ENCODE measurements at places on chromosomes 5 and 9.

DNA sequence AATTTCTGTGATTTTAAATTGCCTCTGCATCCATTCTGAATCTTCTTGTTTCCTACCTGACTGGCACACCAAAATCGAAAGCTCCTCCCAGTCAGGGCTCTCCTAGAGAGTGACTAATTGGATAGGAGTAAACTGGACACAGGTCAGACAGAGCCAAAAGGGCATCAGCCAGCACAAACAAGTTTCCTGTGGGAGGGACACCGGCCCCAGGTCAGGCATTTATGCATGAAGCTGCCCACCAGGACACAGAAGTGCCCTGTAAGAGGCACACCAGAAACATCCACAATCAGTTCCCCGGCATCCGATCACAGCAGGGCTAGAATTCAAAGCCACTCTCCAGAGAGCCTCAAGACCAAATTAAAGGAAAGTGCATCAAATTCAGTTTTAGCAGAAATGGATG is 78.4 kb downstream of the SFXN1 start:
- H3K4me3 ChIP-seq: no peak overlapping the region
- H3K4me1 ChIP-seq: no peaks in the 10 kb centered on the region
- no peak for DNase-seq
- no peak overlapping the region for H3K27ac ChIP-seq

DNA sequence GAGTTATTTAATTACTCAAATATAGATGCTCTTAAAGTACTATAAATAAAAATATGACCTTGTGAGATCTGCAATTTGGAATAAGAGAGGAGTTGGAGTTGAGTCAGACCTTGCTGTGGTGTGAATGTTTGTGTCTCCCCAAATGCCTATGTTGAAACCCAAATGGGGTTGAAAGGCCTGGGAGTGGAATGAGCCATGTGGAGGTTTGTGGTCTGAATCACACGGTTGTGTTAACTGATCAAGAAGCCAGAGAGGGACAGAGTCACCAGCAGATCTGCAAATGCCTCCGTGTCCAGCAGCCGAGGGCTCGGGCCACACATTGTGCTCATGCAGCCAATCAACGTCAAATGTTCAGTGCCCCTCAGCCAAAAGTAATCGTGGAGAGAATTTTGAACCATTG is 404.4 kb downstream of the ICE1 start:
- no peak overlapping the region for H3K4me3 ChIP-seq
- DNase-seq: no peak
- no peaks in the 10 kb centered on the region for H3K27me3 ChIP-seq
- no peaks in the 10 kb centered on the region for H3K4me1 ChIP-seq
- no peak overlapping the region for H3K27ac ChIP-seq
- no peaks in the 10 kb centered on the region for H3K36me3 ChIP-seq

- no peak overlapping the region for H3K27ac ChIP-seq
- H3K27me3 ChIP-seq: no peaks in the 10 kb centered on the region
- H3K36me3 ChIP-seq: no peaks in the 10 kb centered on the region
- no peak for DNase-seq
- no peaks in the 10 kb centered on the region for H3K4me1 ChIP-seq
- no peak overlapping the region for H3K4me3 ChIP-seq
Measured at GRCh38 chr9:16368237-16369087, 502.0 kb downstream of the BNC2 start.

DNA sequence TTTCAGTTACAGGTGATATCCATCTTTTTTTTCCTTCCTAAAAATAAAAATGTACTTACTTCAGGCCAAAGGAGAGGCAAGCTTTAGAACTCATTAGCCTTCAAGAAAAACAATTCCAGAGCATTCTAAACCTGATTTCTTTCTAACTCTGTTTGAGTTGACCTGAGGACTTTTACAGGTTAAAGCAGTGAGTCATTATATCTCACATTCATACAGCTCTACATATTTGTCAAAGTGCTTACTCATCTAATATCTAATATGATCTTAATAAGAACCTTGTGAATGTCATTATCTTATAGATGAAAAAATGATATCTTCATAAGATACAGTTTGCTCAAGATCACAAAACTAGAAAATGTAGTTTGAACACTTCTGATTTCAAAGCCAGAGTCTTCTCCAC is 149.2 kb upstream of the CDKN2B start:
- peaks cover 11% of the 10 kb centered on the region for H3K4me1 ChIP-seq
- no peak for DNase-seq
- H3K36me3 ChIP-seq: no peaks in the 10 kb centered on the region
- no peak overlapping the region for H3K4me3 ChIP-seq

DNA sequence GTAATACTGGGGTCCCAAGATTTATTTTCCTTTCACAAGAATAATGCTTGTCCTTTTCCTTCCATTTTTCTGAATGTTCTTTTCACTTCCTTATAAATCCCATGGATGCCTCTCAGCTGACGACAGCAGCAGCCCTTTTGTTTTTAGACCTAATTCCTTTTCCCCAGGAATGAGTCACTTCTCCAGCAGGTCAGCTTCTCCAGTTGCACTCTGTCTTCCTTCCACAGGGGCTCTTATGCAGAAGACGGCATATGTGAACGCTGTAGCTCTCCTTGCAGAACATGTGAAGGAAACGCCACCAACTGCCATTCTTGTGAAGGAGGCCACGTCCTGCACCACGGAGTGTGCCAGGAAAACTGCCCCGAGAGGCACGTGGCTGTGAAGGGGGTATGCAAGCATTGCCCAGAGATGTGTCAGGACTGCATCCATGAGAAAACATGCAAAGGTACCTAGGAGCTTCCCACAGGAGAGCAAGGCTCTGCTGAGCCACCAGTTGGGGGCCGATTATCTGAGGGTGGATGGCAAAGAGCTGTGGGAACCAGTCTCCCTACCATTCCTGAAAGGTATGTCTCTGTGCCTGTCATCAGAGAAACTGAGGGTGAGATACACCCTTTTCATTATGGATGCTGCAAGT is 72.9 kb downstream of the RFK start:
- no peak overlapping the region for H3K4me3 ChIP-seq
- no peak for DNase-seq

DNA sequence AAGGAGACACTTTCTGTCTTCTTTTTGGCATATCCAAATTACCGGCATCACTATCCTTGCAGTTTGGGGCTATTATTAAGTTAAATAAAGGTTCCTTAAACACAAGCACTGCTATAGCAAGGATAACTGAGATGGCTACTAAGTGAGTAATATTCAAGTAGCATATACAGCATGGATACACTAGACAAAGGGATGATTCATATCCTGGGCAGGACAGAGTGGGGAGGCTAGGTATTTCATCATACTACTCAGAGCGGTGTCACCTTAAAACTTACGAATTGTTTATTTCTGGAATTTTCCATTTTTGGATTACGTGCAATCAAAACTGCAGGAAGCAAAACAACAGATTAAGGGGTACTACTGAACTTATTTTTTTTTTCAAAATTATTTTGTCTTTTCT is 54.1 kb downstream of the FER start:
- peaks cover 8% of the 10 kb centered on the region for H3K4me1 ChIP-seq
- no peaks in the 10 kb centered on the region for H3K36me3 ChIP-seq
- DNase-seq: no peak
- H3K27me3 ChIP-seq: no peaks in the 10 kb centered on the region

- no peaks in the 10 kb centered on the region for H3K27me3 ChIP-seq
- H3K36me3 ChIP-seq: no peaks in the 10 kb centered on the region
- no peak overlapping the region for H3K4me3 ChIP-seq
- no peaks in the 10 kb centered on the region for H3K4me1 ChIP-seq
Measured at GRCh38 chr5:168710706-168711105, 131.5 kb upstream of the PANK3 start.

DNA sequence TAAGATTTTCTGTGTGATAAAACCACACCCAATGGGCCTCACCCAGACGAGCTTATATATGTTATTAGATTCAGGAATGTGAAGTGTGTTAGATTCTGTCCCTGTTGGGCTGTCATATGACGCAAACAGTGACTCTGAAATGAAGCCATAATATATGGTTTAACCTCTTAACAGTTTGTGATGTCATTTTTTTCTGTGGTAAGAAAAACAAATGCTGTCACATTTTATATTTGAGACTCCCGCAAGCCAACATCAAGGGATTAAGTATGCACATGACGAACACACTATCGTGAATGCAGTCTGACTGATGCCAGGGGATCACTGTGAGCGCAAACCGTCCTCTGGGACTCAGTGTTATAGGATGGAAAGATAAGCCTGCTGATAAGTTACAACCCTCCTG is 321.7 kb downstream of the SH3GL2 start:
- H3K4me3 ChIP-seq: no peak overlapping the region
- DNase-seq: no peak
- no peak overlapping the region for H3K27ac ChIP-seq
- H3K27me3 ChIP-seq: no peaks in the 10 kb centered on the region
- H3K36me3 ChIP-seq: no peaks in the 10 kb centered on the region

GRCh38 chr9:14155237-14155636 is 158.7 kb downstream of the NFIB start:
- no peaks in the 10 kb centered on the region for H3K4me1 ChIP-seq
- no peak overlapping the region for H3K27ac ChIP-seq
- H3K36me3 ChIP-seq: no peaks in the 10 kb centered on the region
- no peak overlapping the region for H3K4me3 ChIP-seq
- DNase-seq: no peak
- no peaks in the 10 kb centered on the region for H3K27me3 ChIP-seq

DNA sequence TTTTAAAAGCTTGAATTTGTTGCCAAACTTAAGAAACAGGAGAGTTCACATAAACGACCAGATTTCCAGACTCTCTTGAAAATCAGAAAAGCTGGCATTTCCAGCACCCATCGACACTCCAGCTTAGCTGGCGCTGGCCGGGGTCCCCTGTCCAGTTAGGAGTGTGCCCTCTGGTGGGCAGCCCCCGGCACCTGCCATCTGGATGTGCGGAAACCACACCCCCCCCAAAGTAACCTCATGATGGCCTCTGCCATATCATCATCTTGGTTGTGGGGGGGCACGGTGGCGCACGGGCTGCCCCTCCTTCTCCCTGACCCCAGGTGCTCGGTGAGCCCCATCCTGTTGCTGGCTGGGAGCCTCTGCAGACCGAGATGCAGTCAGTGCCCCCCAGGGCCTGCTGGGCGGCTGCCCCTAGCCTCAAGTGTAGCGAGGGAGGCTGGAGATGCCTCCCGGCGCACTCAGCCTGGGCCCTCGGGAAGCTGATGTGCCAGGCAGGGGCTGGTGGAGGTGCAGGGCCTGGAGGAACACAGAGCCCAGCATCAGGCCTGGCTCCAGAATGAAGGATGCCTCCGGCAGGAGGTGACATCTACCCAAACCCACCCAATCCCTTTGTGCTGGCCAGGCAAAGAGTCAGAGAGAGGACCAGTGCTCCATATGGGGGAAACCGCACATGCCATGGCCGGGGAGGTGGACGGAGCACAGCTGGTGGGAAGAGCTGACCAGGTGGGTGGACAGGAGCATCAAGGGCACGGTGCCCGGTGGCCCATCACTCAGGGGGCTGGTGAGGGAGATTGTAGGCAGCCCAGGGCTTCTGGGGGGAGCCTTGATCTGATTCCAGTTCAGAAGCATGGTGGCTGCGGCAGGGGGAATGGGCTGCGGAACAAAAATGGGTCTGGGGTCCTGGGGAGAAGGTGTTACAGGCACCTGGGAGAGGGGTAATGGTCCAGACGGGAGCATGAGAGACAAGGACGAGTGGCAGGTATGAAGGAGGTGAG is 70.6 kb downstream of the ADAMTS2 start:
- no peak for DNase-seq
- no peaks in the 10 kb centered on the region for H3K36me3 ChIP-seq
- no peaks in the 10 kb centered on the region for H3K27me3 ChIP-seq
- H3K27ac ChIP-seq: peak overlapping the region; percentile 85

- peaks cover 8% of the 10 kb centered on the region for H3K36me3 ChIP-seq
- no peaks in the 10 kb centered on the region for H3K27me3 ChIP-seq
- peaks cover 17% of the 10 kb centered on the region for H3K4me1 ChIP-seq
- H3K4me3 ChIP-seq: no peak overlapping the region
Measured at GRCh38 chr9:14301006-14301405, 12.9 kb downstream of the NFIB start.

GRCh38 chr5:62432621-62433064 is 20.1 kb downstream of the IPO11 start:
- no peak overlapping the region for H3K4me3 ChIP-seq
- no peak for DNase-seq
- H3K27me3 ChIP-seq: no peaks in the 10 kb centered on the region
- no peaks in the 10 kb centered on the region for H3K4me1 ChIP-seq

- H3K27me3 ChIP-seq: no peaks in the 10 kb centered on the region
- H3K36me3 ChIP-seq: no peaks in the 10 kb centered on the region
- H3K27ac ChIP-seq: no peak overlapping the region
- H3K4me3 ChIP-seq: no peak overlapping the region
- DNase-seq: no peak
Measured at GRCh38 chr5:84290161-84290560, 94.5 kb downstream of the EDIL3 start.

- H3K4me3 ChIP-seq: no peak overlapping the region
- peaks cover 19% of the 10 kb centered on the region for H3K4me1 ChIP-seq
- H3K27me3 ChIP-seq: no peaks in the 10 kb centered on the region
- DNase-seq: no peak
- H3K36me3 ChIP-seq: no peaks in the 10 kb centered on the region
Measured at GRCh38 chr5:55146543-55147151, 13.3 kb upstream of the GPX8 start.

- no peak overlapping the region for H3K27ac ChIP-seq
- no peak for DNase-seq
- H3K4me3 ChIP-seq: no peak overlapping the region
- H3K27me3 ChIP-seq: no peaks in the 10 kb centered on the region
- H3K36me3 ChIP-seq: no peaks in the 10 kb centered on the region
Measured at GRCh38 chr5:95414451-95414850, 23.3 kb downstream of the FAM81B start.

DNA sequence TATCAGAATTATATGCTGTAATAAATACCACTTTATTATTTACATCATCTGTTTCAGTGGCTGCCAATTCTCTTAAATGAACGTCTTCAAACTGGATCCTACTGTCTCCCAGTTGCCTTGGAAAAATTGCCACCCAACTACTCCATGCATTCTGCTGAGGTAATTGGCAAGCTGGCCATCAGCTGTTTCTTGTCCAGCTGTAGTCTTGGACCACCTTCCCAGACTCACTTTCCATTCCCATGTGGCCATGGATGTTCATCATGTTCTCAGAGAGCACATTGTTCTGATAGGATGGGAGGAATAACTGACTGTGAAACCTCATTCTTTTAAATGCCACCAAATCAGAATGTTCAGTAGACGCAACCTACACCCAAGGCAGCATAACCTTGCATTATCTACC is 157.5 kb downstream of the DOCK8 start:
- H3K4me3 ChIP-seq: no peak overlapping the region
- DNase-seq: no peak
- peaks cover 4% of the 10 kb centered on the region for H3K4me1 ChIP-seq
- H3K27ac ChIP-seq: no peak overlapping the region
- H3K36me3 ChIP-seq: peaks cover 6% of the 10 kb centered on the region

- no peak overlapping the region for H3K27ac ChIP-seq
- no peaks in the 10 kb centered on the region for H3K27me3 ChIP-seq
- DNase-seq: no peak
Measured at GRCh38 chr5:133430095-133430494, 182.2 kb downstream of the FSTL4 start.

DNA sequence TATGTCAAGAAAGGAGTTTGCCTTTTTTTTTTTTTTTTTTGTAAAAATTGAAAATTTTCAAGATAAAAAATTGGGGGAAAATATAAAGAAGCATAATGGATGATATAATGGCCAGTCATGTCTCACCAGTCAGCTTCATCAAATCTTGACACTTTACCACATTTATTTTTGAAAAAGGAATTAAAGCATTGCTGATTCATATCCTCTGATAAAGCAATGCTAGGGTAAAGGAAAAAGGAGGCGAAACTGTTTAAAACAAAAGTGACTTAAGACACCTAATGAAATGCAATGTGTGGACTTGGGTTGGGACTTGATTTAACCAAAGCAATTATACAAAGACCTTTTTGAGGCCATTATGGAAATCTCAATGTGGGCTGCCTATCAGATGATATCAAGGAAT is 208.5 kb downstream of the ARHGAP26 start:
- no peak overlapping the region for H3K4me3 ChIP-seq
- H3K27me3 ChIP-seq: no peaks in the 10 kb centered on the region
- no peak overlapping the region for H3K27ac ChIP-seq
- no peak for DNase-seq
- peaks cover 19% of the 10 kb centered on the region for H3K4me1 ChIP-seq
- H3K36me3 ChIP-seq: no peaks in the 10 kb centered on the region

Measured in esophagus squamous epithelium (tissue), 5 donors.